Activated CD4-positive, alpha-beta T cell treated with anti-CD3 and anti-CD28 coated beads, Interleukin-2, amount 10 ng/mL, durations not matched to agents 7 days and 5 days (primary cell): ENCODE measurements at places on chromosomes 4 and X. TPM values are rescaled to one million over a fixed set of nuclear protein-coding genes. Genes with fewer than 3 reads are reported as not detected.

The SLC7A11 gene
- 1.1 TPM for total RNA-seq

The GALNTL6 gene
- not detected for total RNA-seq

The BEND2 gene
- total RNA-seq = not detected

The FLNA gene
- total RNA-seq = 1,440 TPM

The SLC25A53 gene
- 6.3 TPM for total RNA-seq

The AREG gene
- total RNA-seq = 0.37 TPM

GRCh38 chrX:867966-868647 is 237.5 kb downstream of the SHOX start:
- H3K36me3 ChIP-seq = no peaks in the 10 kb centered on the region
- no peak overlapping the region for H3K27ac ChIP-seq
- no peaks in the 10 kb centered on the region for H3K4me1 ChIP-seq
- H3K4me3 ChIP-seq = no peak overlapping the region

DNA sequence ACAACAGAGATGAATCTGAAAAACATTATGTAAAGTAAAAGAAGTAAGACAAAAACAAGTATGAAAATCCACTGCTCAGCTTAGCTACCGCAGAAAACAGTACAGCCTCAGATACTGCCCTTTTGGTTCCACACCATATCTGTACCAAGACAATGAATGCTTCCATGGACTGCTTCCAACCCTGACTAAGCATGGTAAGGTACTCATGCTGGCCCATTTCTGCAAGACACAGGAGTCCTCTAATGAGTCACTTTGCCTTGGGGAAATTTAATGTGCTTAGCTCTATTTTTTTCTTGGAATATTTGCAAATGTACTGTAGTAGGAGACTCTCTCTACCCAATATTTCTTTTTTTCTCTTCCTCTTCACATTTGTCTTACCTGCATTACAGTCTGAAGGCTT is 931.7 kb upstream of the HS3ST1 start:
- no peaks in the 10 kb centered on the region for H3K27me3 ChIP-seq
- DNase-seq = no peak
- H3K27ac ChIP-seq = no peak overlapping the region
- no peaks in the 10 kb centered on the region for H3K36me3 ChIP-seq
- H3K4me3 ChIP-seq = no peak overlapping the region
- no peaks in the 10 kb centered on the region for H3K4me1 ChIP-seq

DNA sequence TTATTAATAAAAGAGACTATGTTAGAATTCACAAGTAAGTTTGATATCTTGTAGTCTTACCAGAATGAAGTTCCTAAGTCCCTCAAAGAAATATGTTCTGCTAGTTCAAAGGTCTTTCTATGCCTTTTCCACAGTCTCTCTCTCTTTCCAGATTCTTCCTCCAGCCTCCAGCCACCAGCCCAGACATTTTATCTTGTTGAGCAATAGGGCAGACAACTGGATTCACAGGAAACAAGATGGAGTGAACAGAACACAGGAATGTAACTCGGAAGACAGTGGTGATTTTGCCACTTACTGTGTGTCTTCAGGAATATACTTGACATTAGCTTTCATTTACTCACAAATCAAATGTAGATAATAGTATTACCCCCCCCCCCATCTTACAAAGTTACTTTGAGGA is 17.1 kb upstream of the CPEB2 start:
- peaks cover 4% of the 10 kb centered on the region for H3K27me3 ChIP-seq
- H3K27ac ChIP-seq = no peak overlapping the region
- H3K4me1 ChIP-seq = no peaks in the 10 kb centered on the region
- H3K36me3 ChIP-seq = no peaks in the 10 kb centered on the region

- no peak overlapping the region for H3K4me3 ChIP-seq
- no peak overlapping the region for H3K27ac ChIP-seq
- no peak for DNase-seq
- no peaks in the 10 kb centered on the region for H3K27me3 ChIP-seq
- no peaks in the 10 kb centered on the region for H3K36me3 ChIP-seq
These were observed 67.9 kb upstream of the PUDP start for GRCh38 chrX:7215842-7216241.

DNA sequence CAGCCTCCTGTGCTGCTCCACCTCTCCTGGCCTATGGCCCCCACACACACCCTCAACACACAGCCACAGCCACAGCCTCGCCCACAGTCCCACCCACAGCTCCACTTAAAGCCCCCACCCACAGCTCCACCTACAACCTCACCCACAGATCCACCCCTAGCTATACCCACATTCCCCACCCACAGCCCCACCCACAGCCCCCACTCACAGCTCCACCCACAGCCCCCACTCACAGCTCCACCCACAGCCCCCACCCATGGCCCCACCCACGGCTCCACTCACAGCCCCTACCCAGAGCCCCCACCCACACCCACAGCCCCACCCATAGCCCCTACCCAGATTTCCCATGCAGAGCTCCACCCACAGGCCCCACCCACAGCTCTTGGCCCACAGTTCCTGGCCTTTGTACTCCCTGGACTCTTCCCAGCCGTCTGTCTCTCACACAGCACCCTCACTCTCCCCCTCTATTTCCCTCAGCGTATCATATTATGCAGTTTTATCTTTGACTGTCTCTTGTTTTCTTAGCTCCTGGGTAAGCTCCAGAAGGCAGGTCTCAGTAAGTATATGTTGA is 322.5 kb downstream of the EVC2 start:
- H3K27me3 ChIP-seq = no peaks in the 10 kb centered on the region
- no peak overlapping the region for H3K4me3 ChIP-seq
- H3K4me1 ChIP-seq = no peaks in the 10 kb centered on the region
- H3K27ac ChIP-seq = no peak overlapping the region

GRCh38 chrX:153306527-153307115 is 14.9 kb downstream of the PNMA6F start:
- H3K4me1 ChIP-seq = no peaks in the 10 kb centered on the region
- no peak overlapping the region for H3K27ac ChIP-seq
- no peak overlapping the region for H3K4me3 ChIP-seq
- H3K27me3 ChIP-seq = peaks cover 16% of the 10 kb centered on the region
- no peak for DNase-seq
- H3K36me3 ChIP-seq = no peaks in the 10 kb centered on the region

GRCh38 chrX:20654596-20655106 is 387.9 kb upstream of the RPS6KA3 start:
- H3K36me3 ChIP-seq = no peaks in the 10 kb centered on the region
- H3K4me3 ChIP-seq = no peak overlapping the region
- H3K27me3 ChIP-seq = no peaks in the 10 kb centered on the region
- no peaks in the 10 kb centered on the region for H3K4me1 ChIP-seq
- H3K27ac ChIP-seq = no peak overlapping the region
- no peak for DNase-seq

- DNase-seq = no peak
- H3K27me3 ChIP-seq = no peaks in the 10 kb centered on the region
- no peak overlapping the region for H3K4me3 ChIP-seq
These were observed 56.0 kb upstream of the TECRL start for GRCh38 chr4:64465263-64465662.

GRCh38 chr4:24419181-24420034 is 164.9 kb downstream of the DHX15 start:
- H3K36me3 ChIP-seq = no peaks in the 10 kb centered on the region
- H3K27me3 ChIP-seq = no peaks in the 10 kb centered on the region
- DNase-seq = peak; percentile 67
- H3K4me3 ChIP-seq = no peak overlapping the region
- no peak overlapping the region for H3K27ac ChIP-seq

DNA sequence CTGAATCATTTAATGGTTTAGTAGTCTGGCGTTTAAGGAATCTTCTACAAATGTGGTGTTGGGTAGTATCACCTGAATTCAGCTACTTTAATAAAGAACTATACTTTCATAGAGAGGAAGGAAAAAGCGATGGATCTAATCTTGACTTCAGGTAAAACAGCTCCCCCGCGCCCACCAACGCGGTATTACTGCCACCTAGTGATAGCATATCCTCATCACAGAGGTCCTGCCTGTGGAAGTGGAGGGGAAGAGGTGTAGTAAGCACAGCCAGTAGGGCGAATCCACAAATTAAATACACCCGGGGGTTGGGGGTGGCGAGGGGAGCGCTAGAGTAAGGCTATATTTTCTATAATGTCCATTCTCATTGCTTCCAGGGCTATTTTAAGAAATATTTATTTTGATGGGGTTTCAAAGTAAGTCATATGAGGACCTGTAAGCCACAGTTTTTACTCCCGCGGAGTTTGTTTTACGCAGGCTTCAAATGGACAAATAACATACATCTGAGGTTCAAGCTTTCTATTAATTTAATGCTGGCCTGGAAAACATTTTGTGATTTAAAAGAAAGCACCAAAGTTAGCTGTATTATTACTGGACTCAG is 8.3 kb upstream of the DAPP1 start:
- H3K36me3 ChIP-seq = no peaks in the 10 kb centered on the region
- H3K27ac ChIP-seq = no peak overlapping the region
- H3K4me1 ChIP-seq = peaks cover 19% of the 10 kb centered on the region
- peaks cover 6% of the 10 kb centered on the region for H3K27me3 ChIP-seq

GRCh38 chr4:101782546-101782945 is 8.0 kb upstream of the BANK1 start:
- H3K4me3 ChIP-seq = no peak overlapping the region
- DNase-seq = no peak
- H3K4me1 ChIP-seq = peaks cover 20% of the 10 kb centered on the region
- H3K27ac ChIP-seq = no peak overlapping the region

DNA sequence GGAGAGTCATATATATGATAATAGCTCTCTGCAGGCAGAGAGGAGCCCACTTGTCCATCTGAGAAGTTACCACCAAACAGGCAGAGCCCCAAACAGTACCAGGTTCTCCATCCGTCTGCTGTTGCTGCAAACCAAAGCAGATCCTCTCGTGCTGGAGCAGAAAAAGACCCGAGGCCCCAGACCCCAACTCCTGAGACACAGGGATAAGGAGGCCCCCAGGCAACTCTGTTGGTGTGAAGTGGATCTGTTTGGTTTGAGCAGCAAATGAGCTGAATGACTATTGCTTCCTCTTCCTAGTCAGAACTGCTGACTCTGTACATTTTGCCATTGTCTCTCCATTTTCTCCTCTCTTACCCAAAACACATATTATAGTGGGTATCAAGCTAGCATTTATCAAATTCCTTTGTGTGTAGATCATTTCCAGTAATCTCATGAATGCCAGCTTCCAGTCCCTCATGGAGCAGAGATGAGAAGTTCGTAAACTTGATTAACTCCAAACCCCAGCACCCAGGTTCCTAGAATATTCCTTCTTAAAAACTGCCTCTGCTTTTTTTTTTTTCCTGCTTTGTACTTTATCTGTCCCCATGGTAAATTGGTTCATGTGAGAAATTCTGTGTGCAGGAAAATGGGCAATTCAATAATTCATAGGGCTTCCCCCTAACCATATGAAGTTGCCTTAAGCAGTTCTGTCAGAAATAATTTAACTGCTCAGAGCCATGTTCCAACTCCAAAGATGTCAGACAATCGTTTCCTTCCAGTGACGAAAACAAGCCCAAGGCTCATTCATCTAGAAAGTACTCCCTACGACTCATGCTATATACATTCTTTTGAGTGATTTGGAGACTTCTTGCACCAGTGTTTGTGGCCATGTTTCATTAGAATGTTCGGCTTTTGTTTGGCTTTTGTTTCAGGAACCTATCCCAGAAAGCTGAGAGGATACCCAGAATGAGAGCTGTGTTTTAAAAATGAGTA is 98.6 kb upstream of the ATXN3L start:
- no peak overlapping the region for H3K4me3 ChIP-seq
- no peak for DNase-seq
- H3K27ac ChIP-seq = peak overlapping the region; percentile 25
- no peaks in the 10 kb centered on the region for H3K36me3 ChIP-seq
- H3K27me3 ChIP-seq = no peaks in the 10 kb centered on the region
- peaks cover 1% of the 10 kb centered on the region for H3K4me1 ChIP-seq

DNA sequence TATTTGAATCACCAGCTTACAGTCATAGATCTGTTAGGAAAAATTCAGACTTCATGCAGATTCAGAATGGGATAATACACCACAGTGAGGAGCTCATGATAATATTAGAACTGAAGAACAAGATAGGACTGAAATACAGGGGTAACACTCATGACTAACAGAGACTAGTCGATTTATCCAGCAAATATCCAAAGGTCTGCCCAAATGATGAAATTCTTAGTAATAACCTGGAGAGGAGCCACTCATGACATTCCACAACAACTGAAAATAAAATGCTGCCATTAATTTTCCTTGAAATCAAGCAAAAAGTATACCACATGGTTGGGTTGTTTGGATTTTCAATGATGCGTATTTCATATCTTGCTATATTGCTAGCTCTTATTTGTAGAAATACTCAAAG is 903.7 kb upstream of the ADGRL3 start:
- H3K27ac ChIP-seq = no peak overlapping the region
- H3K27me3 ChIP-seq = no peaks in the 10 kb centered on the region
- DNase-seq = no peak
- no peak overlapping the region for H3K4me3 ChIP-seq
- H3K4me1 ChIP-seq = no peaks in the 10 kb centered on the region

DNA sequence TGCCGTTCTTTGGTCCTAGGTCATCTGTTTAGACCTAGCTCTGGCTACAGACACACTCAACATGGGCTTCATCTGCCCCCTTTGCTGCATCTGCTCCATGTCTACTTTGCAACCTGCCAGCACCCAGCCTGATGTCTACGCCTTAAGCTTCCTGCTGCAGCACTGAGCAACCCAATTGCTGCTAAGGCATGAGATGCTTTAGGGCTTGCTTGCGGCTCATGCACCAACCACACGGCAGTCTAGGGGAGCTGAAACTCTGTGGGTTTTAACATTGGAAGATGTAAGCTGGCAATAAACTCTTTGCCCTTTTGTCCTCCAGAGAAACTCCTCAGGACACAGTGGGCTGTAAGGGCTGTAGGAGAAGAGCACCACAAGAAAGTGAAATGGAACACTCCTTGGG is 11.7 kb upstream of the CLNK start:
- H3K27me3 ChIP-seq = no peaks in the 10 kb centered on the region
- no peak overlapping the region for H3K4me3 ChIP-seq
- no peak for DNase-seq
- H3K4me1 ChIP-seq = peaks cover 2% of the 10 kb centered on the region
- H3K36me3 ChIP-seq = no peaks in the 10 kb centered on the region

GRCh38 chr4:46211406-46211805 is 87.6 kb upstream of the GABRG1 start:
- H3K27me3 ChIP-seq = no peaks in the 10 kb centered on the region
- H3K4me3 ChIP-seq = no peak overlapping the region
- no peaks in the 10 kb centered on the region for H3K4me1 ChIP-seq

DNA sequence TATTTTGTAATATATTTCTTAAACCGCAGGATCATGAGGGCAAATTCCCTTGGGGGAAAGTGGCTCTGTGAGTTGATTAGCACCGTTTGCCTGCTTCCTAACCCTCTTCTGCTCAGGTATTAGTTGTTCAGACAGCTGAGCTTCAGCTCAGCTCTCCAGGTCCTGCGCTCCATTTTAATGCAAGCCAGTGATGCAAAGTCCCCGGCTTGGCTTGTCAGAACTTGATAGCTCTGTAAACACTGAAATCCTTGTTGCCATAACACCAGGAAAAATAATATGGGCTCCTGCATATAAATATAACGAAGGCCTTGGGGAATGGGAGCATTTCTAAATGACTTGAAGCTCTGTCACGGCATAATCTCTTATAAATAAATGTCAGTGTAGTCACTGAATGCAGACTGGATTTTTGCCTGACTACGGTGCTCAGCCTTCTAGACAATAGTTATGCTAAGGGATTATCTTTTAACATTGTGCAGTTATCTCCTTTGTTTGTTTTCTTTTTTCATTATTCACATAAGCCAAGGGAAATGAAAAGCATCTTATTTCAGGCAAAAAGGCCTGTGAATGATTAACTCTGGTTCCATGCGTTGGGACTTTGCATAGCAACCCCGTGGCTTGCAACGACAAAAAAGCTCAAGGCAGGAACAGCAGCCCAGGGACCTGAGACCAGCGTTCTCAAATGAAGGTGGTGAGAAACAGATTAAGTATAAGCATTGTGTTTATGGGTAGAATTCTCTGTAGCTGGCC is 253.2 kb downstream of the SPRY1 start:
- H3K27ac ChIP-seq = no peak overlapping the region
- H3K36me3 ChIP-seq = no peaks in the 10 kb centered on the region
- no peaks in the 10 kb centered on the region for H3K27me3 ChIP-seq

GRCh38 chr4:151664289-151664688 is 96.5 kb downstream of the GATB start:
- H3K4me3 ChIP-seq = no peak overlapping the region
- no peak for DNase-seq
- no peak overlapping the region for H3K27ac ChIP-seq
- H3K27me3 ChIP-seq = no peaks in the 10 kb centered on the region
